8988T (cell line): ENCODE measurements at places on chromosomes 5 and 9.

DNA sequence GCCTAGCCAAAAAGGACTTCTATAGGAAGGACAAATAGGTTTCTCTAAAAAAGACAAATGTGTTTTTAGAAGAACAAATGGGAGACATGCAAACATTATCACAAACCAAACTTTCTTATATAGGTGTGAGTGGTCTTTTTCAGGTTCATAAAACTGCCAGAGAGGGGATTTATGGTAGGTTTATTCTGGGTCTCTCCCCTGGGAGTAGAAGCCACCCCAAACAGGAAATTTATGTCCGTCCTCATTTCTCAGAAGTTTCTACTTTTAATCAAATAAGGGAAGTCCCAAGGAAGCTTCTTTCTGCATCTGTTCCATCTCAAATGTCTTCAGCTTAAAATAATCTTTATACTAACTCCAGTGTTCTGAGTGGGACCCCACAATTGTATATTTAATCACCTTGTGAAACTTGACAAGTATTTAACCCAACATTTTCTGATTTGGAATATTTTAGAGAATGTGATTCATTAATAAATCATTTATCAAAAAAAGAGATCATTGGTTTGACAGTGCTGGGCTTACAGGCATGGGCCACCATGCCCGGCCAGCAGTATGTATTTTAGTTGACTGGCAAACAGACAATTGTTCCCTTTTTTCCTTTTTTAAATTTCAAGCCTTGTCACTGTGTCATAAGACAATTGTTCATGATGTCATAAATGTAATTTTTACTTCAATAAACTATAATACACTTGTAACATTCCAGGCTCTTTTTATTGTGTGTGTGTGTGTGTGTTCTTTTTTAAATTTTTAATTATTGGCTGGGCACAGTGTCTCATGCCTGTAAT lies 44.6 kb upstream of the GLDC start:
- no peak for DNase-seq

- no peak for DNase-seq
These were observed 18.6 kb downstream of the IRF1 start for GRCh38 chr5:132471944-132472343.

- DNase-seq, result no peak
These were observed 456.5 kb downstream of the CDH18 start for GRCh38 chr5:19531374-19531952.

GRCh38 chr9:137170486-137171148 lies 766 bp upstream of the LRRC26 start:
- DNase-seq, result no peak

GRCh38 chr5:107917983-107918382 lies 247.2 kb upstream of the EFNA5 start:
- no peak for DNase-seq

- no peak for DNase-seq
These were observed 275.8 kb upstream of the ADRA1B start for GRCh38 chr5:159640446-159640845.

- DNase-seq, result no peak
These were observed 248.2 kb downstream of the MAN2A1 start for GRCh38 chr5:109937951-109938350.

DNA sequence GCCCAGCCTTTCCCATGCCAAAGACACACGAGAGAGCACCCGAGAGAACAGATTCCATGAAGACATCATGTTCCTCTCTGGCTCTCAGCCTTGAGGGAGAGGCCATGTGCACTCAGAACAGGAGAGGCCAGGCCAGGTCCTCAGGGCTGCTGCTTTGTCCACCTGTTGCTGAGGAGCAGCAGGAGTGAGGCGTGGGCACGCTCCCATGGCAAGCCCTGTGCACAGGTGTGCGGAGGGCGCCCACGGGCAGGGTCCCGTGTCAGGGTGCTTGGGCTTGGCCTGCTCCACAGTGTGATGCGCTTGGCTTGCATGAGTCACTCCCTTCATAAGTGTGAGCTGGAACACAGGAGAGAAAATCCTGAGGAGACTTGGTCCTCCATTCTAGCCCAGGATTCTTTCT lies 27.4 kb downstream of the ZNF354A start:
- no peak for DNase-seq

DNA sequence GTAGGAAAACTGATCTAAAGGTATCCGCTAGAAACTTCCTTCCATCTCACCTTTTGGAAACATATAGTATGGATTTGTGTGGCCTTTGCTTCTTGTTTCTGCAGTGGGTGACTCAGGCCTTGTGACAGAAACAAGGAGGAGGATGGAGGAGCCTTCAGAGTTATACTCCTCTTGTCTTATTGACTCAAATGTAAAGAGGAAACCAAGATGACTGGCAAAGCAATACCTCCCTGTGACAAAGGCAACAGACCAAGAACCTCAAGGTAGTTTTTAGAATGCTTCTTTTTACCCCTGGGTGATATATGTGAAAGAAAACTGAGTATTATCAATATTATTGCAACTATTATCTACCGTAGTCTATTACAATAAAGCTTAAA lies 123.3 kb upstream of the SLIT3 start:
- no peak for DNase-seq

DNA sequence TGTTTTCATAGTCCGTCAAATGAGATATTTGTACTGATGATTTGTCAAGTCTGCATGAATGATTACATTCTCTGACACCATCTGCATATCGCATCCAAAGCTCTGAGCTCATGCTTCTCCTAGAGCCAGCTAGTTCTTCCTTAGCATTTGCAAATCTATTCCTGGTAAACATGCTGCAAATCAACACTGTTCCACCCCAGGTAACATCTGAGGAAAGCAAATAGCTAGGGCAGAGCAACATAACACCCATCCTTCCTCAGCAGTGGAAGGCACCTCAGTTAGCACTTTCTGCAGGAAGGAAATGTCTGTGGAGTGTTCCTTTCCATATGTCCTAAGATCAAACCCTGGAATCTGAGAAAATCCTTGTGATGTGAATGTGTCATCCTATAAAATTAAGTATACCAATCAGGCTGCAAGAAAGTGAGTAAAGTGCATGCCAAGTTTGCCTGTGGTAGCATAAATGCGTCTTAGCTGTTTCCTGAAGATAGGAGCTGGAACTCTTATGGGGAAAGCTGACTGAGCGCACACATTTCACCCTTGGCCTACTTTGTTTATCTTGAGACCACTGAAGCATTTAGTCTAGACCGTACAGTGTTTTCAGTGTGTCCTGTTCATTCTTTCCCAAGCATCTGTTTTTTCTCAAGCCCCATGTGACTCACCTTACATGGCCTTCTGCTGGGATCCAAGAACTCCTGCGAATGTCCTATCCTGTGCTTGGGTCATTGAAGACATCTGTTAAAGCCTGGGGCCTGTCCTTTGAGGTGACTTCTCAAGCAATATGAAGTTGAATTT lies 50.9 kb upstream of the STARD4 start:
- no peak for DNase-seq

- no peak for DNase-seq
These were observed 31.2 kb upstream of the CDK5RAP2 start for GRCh38 chr9:120610975-120611689.

- no peak for DNase-seq
These were observed 34.7 kb upstream of the MIER3 start for GRCh38 chr5:56986626-56986947.

GRCh38 chr9:121685795-121686377 lies 34.5 kb downstream of the DAB2IP start:
- no peak for DNase-seq

- DNase-seq, result no peak
These were observed 81.7 kb downstream of the MUSK start for GRCh38 chr9:110750272-110750671.

DNA sequence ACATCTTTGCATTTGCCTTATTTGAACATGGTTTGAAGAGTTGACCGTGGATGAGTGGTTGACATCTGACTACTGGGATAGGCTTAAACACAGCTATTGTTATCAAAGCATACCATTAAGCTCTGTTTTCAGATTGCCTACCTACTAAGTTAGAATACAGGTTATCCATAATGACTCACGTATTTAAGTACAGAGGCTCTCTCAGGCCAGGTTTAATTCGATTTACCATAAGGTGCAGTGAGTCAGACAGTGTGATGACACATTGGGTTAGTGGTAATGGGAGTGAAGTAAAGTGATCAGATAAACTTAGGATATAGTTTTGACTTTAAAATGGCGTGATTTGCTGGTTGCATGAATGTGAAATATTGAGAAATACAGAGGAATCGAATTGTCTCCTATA lies 732.0 kb upstream of the CTNND2 start:
- no peak for DNase-seq

DNA sequence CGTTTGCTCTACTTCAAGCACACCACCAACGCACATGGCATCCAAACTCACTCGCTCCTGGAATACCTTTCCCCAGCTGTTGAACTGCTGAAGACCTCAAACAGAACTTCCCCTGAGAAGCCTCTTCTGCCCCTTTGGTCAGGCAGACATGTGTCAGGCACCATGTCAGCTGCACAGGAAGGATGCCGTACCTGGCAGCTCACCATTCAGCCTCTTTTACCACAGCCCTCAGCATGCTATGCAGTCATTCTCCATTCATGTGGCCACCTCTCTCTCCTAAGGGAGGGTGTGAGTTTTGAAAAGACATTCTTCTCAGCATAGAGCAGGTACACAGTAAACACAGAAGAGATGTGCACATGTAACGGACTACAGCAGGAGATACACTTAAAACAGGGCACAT lies 14.2 kb downstream of the IL4 start:
- no peak for DNase-seq

DNA sequence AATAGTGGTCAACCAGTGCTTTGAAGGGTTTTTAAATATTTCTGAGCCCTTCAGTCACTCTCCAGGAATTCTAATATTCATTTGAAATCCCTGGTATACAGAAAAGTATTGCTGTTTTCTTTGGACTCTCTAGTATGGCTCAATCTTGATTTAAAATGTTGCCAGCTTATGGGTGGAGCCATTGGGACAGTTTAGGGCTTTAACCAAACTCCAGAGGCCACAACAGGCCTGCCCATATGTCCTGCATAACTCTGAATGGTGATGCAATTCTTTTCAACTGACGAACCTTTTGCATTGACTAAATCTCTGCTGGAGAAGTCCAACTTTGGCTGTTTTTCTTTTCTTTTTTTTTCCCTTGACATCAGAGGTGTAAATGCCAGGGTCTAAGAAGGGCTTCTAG lies 10.3 kb upstream of the ANKHD1 start:
- DNase-seq, result no peak

GRCh38 chr5:109899163-109899535 lies 209.4 kb downstream of the MAN2A1 start:
- DNase-seq, result no peak

GRCh38 chr9:99008203-99008602 lies 64.5 kb downstream of the COL15A1 start:
- DNase-seq, result no peak

GRCh38 chr5:77531297-77531696 lies 39.2 kb upstream of the WDR41 start:
- no peak for DNase-seq

- no peak for DNase-seq
These were observed 47.7 kb upstream of the TLX3 start for GRCh38 chr5:171261361-171261760.

- DNase-seq, result no peak
These were observed 2.6 kb upstream of the RFX3 start for GRCh38 chr9:3528451-3528850.

GRCh38 chr9:18036422-18037187 lies 437.3 kb upstream of the ADAMTSL1 start:
- DNase-seq, result no peak

GRCh38 chr9:80839821-80840675 lies 849.3 kb downstream of the TLE1 start:
- no peak for DNase-seq

DNA sequence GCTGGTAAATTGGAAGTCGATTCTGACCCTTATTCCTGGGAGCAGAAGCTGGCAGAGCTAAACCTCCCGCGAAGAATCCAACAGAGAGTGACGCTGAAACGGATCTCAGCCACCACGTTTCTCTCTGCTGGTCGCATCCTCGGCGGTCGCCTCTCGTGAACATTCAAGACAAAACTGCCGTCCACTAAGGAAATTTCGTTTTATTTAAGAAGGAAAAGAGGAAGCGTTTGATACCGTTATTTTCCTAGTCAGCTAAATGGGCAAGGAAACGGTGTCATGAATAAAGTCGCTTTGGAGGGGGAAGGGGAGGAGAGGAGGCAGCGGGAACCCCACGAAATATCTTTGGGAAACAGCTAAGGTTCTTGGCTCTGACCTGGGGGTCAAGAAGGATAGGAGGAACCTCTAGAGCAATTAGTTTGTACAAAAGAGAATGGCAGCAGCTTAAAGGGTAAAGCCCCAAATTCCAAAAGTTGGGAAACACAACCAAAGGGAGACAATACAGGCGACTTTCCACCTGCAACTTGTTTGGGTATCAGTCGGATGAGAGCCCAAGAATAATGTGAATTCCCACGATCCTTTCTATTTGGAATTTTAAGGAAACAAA lies 1.9 kb downstream of the FOXB2 start:
- no peak for DNase-seq

- DNase-seq, result no peak
These were observed 11.8 kb downstream of the DMXL1 start for GRCh38 chr5:119082691-119083090.
